ENCODE measurements at places on chromosomes 5 and 9.

DNA sequence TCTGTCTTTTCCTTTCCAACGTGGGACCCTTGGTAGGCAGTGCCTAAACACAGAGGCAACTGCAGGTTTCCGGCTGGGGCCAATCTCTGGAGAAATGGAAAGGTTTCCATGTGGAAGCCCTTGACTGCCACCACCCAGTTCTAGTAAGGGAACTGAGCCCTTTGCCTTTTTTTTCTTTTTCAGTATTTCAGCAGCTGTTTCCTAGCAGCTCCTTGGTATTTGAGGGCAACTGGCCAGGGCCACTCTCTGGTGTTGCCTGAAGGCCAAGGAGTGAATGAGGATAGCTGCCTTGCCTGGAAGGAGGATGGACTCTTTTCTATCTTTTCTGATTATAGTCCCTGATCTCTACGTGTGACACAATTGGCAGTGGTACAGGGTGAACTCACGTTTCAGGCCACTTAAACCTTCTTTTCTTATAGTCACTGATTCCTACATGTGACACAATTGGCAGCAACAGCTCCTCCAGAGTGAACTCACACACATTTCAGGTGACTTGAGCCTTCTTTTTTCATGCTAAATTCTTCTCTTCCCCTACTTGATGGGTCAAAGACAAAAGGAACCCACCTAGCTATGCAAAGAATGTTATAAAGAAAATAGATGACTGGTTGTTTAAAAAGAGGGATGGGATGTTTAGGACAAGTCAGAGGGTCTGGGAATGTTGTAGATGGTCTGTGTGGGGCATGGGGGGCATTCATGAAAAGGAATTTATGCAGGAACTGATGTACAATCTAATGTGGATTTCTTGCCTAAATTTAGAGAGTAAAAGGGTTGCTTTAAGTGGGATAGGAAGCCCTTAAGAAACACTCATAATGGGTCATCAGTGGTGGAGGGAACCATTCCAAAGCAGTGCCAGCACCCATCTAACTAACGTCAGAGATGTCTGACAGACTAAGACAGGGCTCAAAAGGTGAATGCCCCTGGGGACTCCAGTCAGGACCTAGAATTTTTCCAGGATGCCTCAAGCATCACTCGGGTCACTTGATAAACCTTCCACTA lies 190.1 kb downstream of the TMEM232 start:
- DNase-seq: peak; percentile 15

GRCh38 chr9:89576404-89576839 lies 28.4 kb upstream of the GADD45G start:
- peak; percentile 19 for DNase-seq

- DNase-seq: no peak
Observed at GRCh38 chr5:180083529-180084060, 12.0 kb upstream of the RNF130 start.

- no peak for DNase-seq
Observed at GRCh38 chr9:68720656-68721313, 15.7 kb downstream of the PIP5K1B start.

- no peak for DNase-seq
Observed at GRCh38 chr5:148146487-148146886, 21.9 kb upstream of the SPINK14 start.

GRCh38 chr5:143739746-143740145 lies 72.2 kb upstream of the HMHB1 start:
- DNase-seq: peak; percentile 38

GRCh38 chr9:68706363-68707201 lies 1.5 kb downstream of the PIP5K1B start:
- no peak for DNase-seq

DNA sequence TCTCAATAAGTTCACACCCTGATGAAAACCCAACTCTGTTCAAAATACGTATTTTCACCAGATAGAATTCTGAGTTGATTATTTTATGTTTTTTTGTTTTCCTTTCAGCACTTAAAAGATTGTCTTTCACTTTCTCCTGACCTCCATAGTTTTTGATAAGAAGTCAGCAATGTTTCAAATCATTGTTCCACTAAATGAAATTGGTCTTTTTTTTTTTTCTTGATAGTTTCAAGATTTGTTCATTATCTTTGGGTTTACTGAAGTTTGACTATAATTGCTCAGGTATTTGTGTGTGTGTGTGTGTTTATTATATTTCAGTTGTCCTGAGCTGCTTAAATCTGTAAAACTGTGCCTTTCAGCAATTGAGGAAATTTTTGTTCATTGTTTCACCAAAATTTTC lies 498.7 kb downstream of the TLE1 start:
- no peak for DNase-seq

DNA sequence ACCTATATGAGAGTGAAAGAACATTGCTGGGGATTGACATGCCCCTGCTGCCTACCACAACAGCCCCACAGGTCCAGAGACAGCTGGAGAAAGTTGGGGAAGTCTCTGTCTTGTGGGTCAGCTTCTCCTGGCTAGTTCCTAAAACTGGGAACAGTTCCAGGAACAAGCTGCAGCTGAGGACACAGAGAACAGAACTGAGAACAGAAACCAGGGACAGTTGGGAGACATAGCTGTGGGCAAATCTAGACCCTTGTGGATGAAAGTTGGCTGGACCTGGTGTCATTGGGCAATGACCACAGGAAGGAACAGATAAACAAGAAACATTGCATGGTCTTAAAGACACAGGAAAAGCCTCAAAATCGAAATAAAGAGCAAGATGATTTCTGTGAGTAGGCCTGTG lies 58.3 kb upstream of the MOCS2 start:
- DNase-seq: peak; percentile 25

- no peak for DNase-seq
Observed at GRCh38 chr5:123518111-123518510, 6.1 kb downstream of the CSNK1G3 start.

GRCh38 chr5:40554813-40555212 lies 124.9 kb upstream of the PTGER4 start:
- DNase-seq: no peak

- DNase-seq: peak; percentile 40
Observed at GRCh38 chr5:54667136-54667535, 149.6 kb downstream of the SNX18 start.

- no peak for DNase-seq
Observed at GRCh38 chr5:66867618-66868322, 271.6 kb downstream of the MAST4 start.

DNA sequence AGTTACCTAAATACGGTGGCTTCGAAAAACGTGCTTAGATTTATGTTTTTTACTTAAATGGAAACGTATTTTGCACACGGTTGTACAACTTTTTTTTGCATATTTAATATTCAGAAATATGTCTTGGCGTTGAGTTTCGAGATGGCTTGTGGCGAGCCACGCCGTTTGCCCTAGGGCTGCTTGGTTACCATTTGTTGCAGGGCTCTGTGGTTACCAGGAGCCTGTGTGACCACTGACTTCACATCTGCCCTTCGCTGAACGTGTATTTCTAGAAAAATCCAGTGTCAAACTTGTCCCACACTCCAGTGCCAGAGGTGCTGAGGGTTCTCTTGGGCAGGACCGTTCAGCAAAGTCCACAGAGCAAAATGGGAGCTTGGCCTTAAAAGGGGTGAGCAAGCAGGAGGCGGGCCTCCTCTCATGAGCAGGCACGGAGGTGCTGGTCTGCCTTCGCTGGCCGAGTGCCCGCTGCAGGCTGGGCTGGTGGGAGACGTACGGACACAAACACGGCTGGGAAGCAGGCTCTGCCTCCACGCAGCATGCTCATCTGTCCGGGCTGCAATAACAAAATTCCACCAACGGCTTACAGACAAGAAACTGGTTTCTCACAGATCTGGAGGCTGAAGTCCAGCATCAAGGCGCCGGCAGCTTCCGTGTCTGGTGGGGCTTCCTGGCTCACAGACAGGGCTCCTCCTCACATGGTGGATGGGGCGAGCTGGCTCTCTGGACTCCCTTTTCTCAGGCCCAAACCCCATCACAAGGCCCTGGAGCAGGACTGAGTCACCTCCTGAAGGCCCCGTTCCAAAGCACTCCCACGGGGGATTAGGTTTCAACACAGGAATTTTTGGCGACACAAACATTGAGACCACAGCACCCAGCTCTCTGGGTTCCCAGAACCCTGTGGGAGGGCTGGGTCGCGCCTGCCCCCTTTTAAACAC lies 5.4 kb downstream of the MRPL36 start:
- DNase-seq: peak; percentile 88

DNA sequence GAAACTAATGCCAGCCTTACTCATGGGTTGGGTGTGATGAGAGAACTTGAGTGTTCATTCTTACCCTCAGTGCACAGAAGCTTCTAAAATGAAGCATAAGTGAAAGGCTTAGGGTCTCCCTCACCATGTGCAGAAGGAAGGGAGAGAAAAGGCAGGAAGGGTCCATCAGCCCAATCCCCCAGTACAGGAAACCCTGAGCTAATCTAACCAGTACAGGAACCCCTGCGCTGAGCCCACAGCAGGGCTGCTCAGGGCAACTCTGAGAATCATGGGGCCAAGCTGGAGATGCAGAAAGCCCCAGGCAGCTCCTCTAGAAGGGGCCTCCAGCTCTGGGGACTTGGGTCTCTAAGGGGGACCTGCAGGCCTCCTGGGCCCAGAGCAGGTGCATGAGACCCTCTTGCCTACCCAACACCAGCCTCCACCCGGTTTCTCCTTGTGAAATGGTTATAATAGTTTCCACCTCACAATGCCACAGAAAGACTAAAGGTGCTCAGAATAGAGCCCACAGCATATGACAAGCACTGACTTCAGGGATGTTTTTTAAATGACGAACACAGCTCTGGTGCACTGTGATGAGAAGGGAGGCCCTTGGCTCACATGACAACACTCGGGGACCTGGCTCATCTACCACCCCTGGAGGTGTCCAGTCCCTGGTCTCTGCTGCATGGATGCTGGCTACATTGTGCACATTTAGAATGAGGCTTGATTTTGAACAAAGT lies 190.1 kb downstream of the ACTL7B start:
- no peak for DNase-seq

DNA sequence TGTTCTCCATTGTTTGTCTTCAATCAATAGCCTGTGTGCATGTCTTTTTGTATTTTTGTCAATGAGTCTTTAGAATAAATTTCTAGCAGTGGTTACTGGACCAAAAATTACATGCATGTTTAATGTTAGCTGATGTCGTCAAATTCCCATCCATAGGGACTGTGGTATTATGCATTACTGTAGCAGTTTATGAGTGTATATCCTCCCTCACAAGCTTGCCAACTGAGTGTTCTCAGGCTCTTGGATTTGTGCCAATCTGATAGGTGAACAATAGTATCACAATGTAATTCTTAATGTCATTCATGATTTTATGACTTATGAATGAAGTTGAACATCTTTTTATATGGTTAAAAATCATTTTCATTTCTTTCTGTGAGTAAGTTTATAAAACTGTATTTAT lies 13.0 kb downstream of the SNX24 start:
- peak; percentile 31 for DNase-seq

GRCh38 chr5:178110-178509 lies 13.2 kb upstream of the LRRC14B start:
- no peak for DNase-seq

GRCh38 chr9:121282277-121283079 lies 14.5 kb downstream of the GSN start:
- DNase-seq: peak; percentile 61

DNA sequence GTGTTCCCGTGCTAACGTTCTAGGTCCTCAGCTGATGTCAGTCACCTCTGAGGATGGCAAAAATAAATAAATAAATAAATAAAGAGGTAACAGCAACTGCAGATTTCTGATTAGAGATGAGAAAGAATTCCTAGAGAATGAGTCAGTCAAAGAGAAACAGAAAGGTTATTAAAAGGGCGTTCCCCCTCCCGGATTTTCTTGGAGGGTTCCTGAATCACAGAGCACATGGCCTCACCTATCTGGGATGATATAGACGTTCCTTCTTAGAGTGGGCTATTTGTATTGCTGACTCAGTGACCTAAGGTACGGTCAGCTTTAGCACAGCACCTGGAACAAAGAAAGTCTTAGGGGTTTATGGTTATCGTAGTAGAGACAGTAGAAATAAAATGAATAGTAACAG lies 30.6 kb downstream of the HTR4 start:
- no peak for DNase-seq

- DNase-seq: no peak
Observed at GRCh38 chr9:33611358-33611757, 87.3 kb downstream of the ANKRD18B start.

- DNase-seq: peak; percentile 65
Observed at GRCh38 chr9:74824654-74825053, 63.1 kb downstream of the TRPM6 start.

GRCh38 chr9:120438836-120439546 lies 141.0 kb downstream of the CDK5RAP2 start:
- peak; percentile 22 for DNase-seq

DNA sequence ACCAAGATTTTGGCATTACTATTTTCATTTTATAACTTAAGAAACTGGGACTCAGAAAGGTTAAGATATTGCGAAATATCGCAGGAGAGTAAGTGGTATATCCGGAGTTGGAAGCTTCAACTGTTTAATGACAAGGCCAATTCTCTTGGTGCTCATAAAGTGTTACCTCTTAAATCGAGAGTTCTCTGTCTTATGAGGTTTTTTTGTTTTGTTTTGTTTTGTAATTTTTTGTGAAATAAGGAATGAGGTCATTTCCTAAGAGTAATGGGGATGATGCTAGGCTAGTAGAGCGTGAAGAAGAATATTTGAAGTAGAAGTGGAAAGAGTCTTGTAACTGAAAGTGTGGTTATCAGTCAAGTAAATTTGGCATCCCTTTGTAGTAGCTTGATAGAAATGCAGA lies 183.2 kb upstream of the DAB2 start:
- DNase-seq: no peak

GRCh38 chr9:85108746-85109145 lies 439.2 kb downstream of the NTRK2 start:
- DNase-seq: peak; percentile 3

GRCh38 chr5:158987231-158987630 lies 112.5 kb downstream of the EBF1 start:
- no peak for DNase-seq

GRCh38 chr5:42982107-42982622 lies 58.0 kb downstream of the ANXA2R start:
- DNase-seq: no peak

GRCh38 chr5:32330126-32330971 lies 17.6 kb upstream of the MTMR12 start:
- no peak for DNase-seq

All from fibroblast of skin of back (primary cell).